HEK293T (cell line): ENCODE measurements at places on chromosomes 2 and 18.

DNA sequence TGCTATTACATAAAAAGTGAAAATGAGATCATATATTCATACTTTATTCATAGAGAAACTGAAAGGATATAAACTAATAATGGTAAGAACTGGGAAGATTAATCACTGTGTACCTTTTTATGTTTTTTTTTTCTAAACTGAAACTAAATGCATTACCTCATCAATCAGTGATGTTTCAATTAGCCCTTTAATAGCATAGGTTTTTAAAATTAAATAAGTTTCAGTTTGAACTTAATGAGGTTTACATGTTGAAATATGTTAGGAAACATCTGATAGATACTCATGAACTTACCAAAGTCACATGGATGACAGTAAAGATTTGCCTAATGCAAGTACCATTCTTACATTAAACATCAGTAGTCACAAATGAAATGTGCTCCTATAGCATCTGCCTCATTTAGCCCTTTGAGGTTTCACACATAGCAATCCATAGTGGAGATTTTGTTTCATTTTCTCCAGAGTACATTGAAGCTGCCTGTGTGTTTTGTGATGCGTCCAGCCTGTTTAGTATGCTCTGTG is 8.9 kb downstream of the MAPRE2 start:
- no peak for DNase-seq

GRCh38 chr18:71370095-71370494 is 1081.2 kb downstream of the SOCS6 start:
- DNase-seq: no peak

GRCh38 chr2:70999362-70999761 is 4.7 kb upstream of the TEX261 start:
- DNase-seq: no peak

DNA sequence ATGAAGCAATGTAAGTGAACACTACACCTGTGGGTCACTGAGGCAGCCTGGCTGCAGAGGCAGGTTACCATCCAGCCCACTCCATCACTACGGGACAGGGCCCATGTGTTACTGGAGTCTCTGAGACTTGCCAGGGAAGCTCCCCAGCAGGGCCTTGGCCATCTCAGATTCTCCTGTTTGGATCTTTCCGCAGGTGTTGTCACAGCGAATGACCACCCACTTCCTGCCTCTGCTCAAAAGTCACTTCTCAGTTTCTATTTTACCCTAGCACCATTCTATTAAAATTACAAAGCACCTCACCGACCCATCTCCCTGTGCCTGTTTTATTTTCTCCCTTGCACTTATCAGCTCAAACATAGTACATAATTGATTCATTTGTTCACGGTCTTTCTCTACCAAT is 34.5 kb upstream of the L3MBTL4 start:
- DNase-seq: no peak

DNA sequence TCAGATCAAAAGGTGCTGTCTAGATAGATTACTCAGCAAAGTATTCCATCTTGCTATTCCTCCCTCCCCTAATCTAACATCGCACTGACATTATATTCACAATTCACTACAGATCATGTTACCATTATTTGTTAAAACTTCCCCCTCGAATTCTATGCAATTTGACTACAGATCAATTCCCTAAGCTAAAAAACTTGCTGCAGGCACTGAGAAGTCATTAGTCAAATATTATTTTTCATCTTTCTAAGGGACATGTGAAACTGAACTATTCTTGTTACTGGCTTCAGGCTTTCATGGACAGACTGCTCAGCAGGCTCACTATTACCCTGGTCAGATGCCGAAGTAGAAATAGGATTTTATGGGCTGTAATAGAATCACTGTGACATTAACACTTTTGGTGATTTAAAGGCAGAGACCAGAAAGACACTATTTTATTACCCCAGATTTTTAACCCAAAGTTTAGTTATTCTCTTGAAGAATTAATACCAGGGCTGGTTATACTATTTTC is 15.1 kb downstream of the MYL1 start:
- no peak for DNase-seq

- no peak for DNase-seq
These were observed 104.5 kb upstream of the ALPP start for GRCh38 chr2:232273903-232274643.

DNA sequence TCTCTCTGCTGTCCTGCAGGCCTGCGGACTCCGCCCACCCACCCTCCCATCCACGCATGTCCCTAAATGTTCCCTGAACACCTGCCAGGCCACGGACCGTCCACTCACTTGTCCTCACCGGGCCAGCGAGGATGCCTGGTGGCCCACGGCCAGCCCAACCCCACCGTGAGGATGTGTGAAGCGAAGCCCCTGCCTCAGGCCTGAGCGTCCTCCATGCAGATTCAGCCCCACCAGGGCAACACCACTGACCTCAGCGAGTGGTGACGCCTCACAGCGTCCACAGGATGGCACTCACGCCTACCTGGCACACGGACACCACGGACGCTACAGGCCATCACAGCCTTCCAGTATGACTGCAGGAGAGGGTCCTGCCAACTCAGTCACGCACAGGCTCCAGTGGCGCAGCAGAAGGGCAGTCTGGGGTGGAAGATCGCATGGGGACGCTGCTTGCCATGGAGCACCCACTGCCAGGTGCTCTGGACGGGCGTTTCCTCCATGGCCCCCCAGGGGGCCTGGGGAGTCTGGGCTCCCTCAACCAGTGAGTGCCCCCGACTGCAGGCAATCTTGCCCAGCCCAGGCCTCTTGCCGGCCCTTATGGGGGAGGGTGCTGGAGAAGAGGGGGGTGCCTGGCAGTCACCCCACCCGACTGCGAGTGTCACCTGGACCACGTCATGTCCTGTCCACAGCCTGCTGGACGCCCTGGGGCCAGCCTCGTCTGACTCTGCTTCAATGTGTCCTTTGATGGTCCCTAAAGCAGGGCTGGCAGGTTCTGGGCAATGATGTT is 25.4 kb downstream of the HDAC4 start:
- DNase-seq: no peak

DNA sequence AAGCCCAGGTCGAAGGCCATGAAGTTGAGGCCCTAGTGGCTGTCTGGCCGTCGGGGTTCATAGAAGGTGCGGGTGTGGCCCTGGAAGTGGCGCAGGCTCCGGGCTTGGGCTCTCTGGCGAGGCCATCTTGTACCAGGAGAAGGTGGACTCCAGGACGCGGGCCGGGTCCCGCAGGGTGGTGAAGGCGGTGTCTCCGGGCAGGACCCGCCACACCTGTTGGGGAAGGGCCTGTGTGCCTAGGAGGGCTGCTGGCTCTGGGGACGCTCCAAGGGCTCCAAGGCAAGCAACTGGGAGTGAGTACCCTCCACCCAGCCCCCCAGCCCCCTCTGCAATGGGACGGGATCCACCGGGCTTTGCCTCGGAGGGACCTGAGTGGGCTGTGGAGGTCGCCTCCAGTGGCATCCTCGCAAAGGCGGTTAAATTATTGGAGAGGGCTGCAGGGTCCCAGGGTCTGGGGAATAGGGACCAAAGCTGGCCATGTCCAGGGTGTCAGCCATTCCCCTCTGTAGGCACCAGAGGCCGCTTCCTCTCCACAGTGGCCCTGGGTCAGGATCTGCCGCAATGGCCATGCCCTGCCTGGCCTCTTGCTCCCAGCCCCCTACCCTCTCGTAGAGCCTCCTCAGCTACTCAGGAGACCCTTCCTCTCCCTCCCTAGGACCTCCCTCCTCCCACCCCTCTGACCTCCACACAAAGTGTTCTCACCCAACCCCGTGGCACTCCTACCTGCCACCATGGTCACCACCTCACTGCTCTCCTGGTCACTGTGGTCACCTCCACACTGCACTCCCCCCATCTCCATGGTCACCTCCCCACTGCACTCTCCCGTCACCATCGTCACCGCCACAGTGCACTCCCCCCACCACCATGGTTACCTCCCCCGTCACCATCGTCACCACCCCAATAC is 10.3 kb downstream of the AQP12A start:
- DNase-seq: no peak

- no peak for DNase-seq
These were observed 94.3 kb downstream of the HDAC4 start for GRCh38 chr2:239306274-239307220.
